Activated naive CD8-positive, alpha-beta T cell treated with anti-CD3 and anti-CD28 coated beads, Interleukin-2, amount 50 U/mL, for 24 hours (primary cell): ENCODE measurements at places on chromosomes 3 and 15.

- no peak for DNase-seq
Measured at GRCh38 chr15:73388256-73388781, 19.6 kb upstream of the HCN4 start.

GRCh38 chr3:108079043-108079442, 11.8 kb downstream of the CD47 start:
- no peak for DNase-seq

GRCh38 chr3:63652066-63652725, at the start of gene SNTN:
TSS of gene SNTN (plus strand) at chr3:63652675. CDS start at chr3:63652688, 13 bp downstream.
- no peak for DNase-seq

DNA sequence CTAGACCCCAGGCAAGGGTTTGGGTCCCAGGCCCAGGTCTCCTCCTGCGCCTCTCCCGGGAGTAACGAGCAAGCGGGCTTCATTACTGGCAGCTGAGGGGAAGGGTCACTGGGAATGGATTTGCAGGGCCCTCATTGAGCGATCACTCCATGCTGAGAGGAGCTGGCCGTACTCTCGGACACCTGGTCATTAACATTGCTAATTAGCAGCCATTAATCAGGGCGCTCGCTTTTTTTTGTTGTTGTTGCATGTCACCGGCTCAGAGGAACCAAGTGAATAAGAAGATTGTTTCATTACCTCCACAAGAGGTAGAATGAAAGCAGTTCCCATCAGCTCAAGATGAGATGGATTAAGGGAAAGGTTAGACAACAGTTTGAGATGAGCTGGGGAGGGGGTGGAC, 293.0 kb upstream of the ATP11B start:
- no peak for DNase-seq

DNA sequence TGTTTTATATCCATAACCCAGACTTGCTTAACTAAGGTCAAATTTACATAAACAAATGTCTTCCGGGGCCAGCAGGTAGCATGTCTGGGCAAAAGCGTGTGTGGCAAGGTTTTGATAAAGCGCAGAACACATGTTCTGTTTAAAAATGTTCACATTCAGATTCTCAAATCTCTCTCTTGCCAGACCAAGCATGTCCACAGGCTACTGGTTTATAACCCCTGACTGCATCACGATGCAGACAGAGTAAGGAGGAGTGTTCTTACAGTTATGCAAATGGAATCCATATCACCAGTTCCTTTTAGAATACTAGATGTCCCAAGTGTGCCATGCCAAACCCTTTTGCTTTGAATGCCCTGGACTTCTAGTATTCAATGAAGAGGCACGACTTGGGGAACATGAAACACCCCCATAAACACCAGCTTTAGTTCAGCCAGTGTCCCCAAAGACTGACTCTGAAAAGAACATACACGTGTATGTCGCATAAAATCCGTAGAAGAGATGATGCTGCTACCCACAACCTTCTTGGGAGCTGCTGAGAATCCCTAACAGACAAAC, 412.0 kb downstream of the CNTN4 start:
- DNase-seq = no peak

DNA sequence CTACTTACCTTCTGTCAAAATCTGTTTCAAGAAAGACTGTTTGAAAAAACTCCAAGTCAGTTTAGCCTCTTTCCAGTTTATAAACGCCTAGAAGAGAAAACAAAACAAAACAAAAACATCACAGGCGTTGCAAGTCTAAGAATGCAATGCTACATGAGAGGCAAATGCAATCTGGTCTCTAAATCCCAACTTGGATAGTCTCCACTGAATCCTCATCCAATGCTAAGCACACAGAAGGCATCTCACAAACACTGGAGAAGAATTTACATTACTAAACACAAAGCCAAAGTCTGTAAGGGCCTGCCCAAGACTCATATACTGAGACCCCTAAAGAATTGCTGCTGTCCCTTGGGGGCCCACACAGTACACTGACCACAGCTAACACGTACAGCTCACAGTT, 18.4 kb downstream of the RFT1 start:
- no peak for DNase-seq

- no peak for DNase-seq
Measured at GRCh38 chr3:126551121-126551838, 7.5 kb downstream of the C3orf22 start.

DNA sequence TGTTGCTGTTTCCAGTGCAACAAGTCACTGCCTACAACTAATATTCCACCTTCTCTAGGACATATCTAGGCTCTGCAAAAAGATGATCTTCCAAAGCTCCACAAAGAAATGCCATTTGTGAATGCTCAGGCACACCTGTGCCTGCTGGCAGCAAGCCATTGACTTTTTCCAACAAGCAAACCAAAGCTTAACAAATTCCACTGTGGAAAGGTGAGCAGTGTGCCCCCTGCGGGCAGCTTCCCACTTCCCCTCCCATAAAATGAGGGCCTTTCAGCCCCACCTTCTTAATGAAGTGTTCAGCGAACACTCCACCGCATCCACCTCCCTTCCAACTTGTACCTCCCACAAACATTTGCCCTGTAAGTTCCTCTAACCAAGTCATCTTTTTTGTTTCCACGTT, 157.5 kb upstream of the SLC24A5 start:
- DNase-seq = no peak

GRCh38 chr3:107064405-107065060, 312.7 kb upstream of the CCDC54 start:
- DNase-seq = peak; percentile 70

- DNase-seq = no peak
Measured at GRCh38 chr3:104952146-104952972, 414.4 kb upstream of the ALCAM start.

- DNase-seq = no peak
Measured at GRCh38 chr3:174016186-174016585, 618.6 kb downstream of the NLGN1 start.

DNA sequence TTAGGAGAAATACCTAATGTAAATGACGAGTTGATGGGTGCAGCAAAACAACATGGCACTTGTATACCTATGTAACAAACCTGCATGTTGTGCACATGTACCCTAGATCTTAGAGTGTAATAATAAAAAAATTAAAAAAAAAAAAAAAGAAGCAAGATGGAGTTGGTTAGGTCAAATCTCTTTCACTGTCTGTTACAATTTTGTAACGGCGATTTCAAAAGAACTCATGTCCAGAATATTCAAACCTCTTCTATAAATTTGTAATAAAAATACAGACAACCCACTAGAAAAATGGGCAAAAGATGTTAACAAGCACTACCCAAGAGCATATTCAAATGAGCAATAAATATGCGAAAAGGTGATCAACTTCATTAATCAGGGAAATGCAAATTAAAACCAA, 5.1 kb upstream of the MTMR14 start:
- DNase-seq = no peak

DNA sequence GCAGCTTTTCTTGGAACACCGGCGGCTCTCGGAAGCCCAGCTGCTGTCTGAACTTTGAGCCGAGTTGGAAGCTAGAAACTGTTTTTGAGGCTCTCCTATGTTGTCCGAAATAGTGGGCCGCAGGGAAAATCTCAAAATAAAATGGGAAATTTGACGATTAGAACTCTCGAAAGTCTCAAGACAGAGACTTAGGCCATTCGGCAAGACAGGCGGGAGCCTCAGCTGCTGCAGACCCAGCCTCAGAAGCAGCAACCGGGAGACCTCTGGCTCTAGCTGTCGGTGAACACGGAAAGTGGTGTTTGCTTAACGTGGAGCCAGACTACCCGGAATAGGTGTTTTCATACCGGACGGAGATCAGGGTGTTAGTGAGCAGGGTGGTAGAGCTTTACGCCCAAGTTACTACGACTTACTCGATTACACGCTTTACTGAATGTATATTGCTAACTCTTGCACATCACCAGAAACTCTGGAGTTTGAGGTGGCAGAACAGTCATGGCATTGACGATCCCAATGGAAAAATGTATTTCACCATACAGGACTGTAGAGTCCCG, 357 bp upstream of the MAN2C1 start:
- no peak for DNase-seq

DNA sequence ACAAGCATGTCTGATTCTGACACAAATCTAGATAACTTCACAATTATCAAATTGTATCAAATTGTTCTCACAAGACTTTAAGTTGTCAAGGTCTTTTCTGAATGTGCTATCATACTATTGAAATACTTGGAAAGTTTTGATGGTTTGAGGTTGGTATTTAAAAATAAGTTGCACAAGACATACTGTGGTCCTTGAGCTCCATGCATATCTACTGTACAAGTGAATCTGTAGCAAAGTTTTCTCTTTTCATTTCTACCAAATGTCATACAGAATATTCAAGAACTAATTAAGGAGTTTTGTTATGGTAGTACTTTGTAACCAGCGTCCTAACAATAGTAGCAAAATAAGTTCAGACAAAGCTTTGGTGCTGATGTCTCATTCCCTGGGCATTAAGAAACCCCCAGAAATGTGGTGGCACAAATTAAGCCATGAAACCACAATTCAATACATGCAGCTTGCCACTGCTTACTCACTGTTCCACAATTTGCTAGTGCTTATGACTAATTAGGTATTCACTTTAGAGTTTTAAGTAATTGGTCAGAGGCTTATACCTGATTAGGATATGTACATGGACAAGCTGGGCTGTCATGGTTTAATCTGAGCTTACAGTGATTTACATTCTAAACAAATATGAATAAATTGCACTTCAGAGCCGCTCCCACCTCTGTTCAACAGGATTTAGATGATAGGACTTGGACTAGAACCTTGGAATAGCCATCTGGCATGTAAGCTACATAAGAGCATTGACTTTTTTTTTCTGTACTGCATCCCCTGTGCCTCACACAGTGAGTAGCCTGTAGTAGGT, 8.8 kb downstream of the TBC1D23 start:
- DNase-seq = peak; percentile 20

DNA sequence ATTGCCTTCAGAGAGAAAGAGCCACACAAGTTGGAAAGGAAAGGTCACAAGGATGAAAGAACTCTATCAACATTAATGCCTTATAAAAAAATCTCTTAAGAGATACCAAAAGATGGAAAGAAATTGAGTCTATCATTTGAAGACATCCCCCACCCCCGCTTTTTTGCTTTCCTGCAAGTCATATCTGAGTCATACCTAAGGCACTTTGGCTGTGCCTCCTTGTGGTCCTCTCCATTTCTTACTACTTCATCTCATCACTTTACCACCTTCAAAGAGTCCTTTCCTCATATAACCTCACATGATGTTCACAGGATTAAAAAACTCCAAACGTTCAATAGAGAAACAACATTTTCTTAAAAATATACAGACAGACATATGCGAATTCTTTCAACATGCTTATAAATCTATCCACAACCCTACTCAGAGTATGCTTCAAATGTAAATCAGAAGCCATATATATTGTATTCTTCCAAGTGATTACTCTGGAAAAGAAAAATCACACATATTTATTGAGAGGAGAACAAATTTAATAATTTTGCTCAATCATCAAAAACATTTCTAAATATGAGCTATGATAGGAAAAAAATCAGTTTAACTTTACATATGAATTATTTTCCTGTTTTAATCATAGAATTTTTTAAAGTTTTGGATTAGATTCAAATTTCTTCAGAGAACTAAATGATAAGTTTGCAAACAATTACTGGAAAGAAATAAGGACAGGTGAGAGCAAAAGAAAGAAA, 1003.9 kb upstream of the CFAP20DC start:
- DNase-seq = peak; percentile 51

GRCh38 chr3:120854908-120855526, 53.0 kb upstream of the STXBP5L start:
- DNase-seq = no peak

DNA sequence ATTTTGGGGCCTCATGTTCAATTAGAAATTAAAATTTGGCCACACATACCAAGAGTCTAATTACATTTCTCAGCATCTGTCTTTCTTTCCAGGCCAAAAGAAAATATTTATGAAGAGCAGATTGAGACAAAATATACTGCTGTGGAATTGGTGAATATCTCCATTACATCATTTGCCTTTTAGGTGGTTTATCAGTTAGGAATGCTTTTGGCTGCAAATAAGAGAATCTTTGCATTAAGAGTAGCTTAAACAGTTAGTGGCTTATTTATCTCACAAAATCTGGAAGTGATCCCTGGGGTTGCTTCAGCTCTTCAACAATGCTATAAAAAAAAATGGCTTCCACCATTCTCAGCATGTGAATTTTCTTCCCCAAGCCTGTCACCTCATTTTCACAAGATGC, 308.7 kb downstream of the MAGI1 start:
- no peak for DNase-seq

DNA sequence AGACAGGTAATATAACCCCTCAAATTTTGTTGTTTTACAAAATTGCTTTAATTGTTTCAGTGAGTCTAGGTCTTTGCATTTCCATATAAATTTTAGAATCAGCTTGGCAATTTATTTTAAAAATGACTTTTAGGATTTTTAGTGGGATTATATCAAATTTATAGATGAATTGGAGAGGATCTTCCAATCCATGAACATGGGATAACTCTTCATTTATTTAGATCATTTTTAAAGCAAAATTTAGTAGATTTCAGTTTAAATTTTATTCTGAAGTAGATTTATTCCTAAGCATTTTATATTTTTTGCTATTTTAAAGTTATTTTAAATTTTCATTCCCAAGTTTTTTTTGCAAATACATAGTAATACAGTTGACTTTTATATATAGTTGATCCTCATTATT, 58.1 kb upstream of the THSD4 start:
- DNase-seq = no peak

DNA sequence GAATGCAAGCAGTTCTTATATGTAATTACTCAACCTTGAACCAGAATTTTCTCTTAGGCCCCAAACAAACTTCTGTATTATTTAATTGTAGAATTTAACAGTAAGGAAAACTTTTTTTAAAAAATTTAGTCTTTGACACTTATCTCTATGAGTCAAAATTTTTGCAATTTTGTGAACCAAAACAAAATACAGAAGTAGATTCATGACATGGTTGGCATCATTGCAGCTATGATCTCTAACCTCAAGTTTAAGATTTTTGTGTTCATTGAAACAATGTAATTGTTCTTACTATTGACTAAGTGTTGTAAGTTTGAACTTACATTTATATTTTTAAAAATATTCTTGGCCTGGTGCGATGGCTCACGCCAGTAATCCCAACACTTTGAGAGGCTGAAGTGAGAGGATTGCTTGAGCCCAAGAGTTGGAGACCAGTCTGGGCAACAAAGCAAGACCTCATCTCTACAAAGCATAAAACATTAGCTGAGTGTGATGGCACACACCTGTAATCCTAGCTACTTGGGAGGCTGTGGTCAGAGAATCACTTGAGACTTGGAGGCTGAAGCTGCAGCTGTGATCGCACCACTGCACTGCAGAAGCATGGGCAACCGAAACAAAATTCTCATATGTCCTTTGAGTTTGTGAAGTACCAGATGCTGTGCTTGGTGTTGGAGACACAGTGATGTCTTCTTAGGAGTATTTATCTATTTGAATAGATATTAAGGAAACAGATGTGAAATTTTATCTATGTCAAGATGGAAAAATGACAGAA, 39.7 kb downstream of the STT3B start:
- no peak for DNase-seq

DNA sequence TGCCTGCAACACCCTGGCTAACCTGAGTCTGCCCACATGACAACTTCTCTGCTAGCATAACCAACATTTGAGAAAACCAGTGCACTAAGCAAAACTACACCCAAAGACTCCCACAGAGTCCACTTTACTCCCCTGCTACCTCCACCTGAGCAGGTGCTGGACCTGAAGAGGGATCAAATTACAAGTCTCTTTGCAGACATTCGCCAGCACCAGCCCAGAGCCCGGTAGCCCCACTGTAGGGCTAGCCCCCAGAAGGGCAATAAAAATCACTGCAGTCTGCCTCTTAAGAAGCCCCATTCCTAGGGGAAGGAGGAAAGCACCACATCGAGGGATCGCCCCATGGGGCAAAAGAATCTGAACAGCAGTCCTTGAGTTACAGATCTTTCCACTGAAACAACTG, 472.2 kb downstream of the GRM7 start:
- DNase-seq = no peak
